Stromal cell of bone marrow (primary cell): ENCODE measurements at places on chromosomes 1 and 21.

DNA sequence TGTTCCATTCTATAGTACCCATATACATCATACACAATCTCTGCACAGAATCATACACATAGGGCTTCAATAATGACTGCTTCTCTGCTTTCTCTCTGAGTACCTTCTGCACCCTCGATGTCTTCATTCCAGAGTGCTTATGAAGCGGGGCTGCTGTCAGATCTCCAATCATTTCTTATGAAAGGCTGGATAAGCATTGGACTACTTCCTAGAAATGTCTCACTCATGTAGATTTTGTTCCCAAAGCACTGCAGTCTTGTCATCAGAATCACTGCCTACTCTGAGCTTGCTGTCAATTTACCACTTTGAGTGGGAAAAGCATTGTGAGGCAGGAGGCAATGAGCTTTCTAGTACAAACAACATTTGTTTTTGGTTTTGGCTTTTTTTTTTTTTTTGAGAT lies 179.0 kb downstream of the SLC35F3 start:
- no peak for DNase-seq

- no peak for DNase-seq
Measured at GRCh38 chr1:84756001-84756400, 65.7 kb upstream of the SSX2IP start.

GRCh38 chr21:38968887-38969543 lies 163.3 kb downstream of the ETS2 start:
- no peak for DNase-seq

DNA sequence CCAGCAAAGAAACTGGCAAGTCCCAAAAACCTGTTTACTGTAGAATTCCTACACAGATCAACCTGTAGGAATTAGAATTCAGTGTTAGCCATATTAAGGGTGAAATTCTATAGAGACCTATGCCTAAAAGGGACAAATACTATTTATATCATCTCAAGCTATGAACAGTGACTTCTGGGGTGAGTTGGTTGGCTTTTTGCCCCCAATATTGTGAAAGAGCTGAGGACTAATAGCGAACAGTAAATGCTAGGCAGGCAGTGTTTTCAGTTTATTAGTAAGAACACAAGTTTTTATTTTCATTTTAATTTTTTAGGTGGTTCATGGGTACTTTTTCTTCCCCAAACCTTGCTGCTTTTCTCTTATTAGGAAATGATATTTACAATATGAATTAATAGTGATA lies 15.3 kb downstream of the SLC16A4 start:
- DNase-seq, result no peak

GRCh38 chr1:29388884-29389283 lies 152.6 kb downstream of the PTPRU start:
- DNase-seq, result no peak

GRCh38 chr1:89896105-89896942 lies 75.5 kb downstream of the LRRC8D start:
- DNase-seq, result no peak

- no peak for DNase-seq
Measured at GRCh38 chr1:204331275-204331674, 28.5 kb downstream of the PLEKHA6 start.

GRCh38 chr1:155454096-155454495 lies 108.5 kb downstream of the ASH1L start:
- DNase-seq, result no peak

- no peak for DNase-seq
Measured at GRCh38 chr1:96365076-96365475, 356.5 kb upstream of the PTBP2 start.

GRCh38 chr1:84143796-84144565 lies at the start of gene PRKACB:
PRKACB (plus strand) TSS chr1:84144271; CDS start chr1:84144362, 91 bp downstream.
- DNase-seq, result no peak

DNA sequence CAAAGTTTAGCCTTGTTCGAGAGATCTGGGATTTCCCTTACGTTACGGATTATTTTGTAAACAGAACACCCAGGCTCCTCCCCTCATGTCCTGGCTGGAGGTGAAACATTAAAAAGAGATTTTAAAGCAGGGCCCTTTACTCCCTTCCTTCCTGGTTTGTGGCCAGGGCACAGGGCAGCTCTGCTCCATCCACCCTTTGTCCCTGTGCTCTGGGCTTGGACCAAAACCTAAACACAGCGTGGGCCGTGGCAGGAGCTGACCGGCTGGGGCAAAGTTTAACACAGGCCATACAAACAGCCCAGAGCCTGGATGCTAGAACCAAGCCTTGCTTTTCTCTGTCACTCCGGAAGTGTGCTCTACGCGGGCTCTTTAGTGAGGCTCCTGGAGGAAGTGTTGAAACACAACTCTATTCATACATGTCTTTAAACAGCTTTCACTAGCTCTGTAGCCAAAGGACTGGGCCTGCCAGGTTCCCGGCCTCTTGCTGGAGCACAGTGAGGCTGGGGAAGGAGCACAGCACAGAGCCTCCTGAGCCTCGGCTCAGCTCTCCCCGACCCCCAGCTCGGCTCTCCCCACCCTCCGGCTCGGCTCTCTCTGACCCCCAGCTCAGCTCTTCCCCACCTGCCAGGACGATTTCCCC lies 84.7 kb downstream of the PDE9A start:
- no peak for DNase-seq

DNA sequence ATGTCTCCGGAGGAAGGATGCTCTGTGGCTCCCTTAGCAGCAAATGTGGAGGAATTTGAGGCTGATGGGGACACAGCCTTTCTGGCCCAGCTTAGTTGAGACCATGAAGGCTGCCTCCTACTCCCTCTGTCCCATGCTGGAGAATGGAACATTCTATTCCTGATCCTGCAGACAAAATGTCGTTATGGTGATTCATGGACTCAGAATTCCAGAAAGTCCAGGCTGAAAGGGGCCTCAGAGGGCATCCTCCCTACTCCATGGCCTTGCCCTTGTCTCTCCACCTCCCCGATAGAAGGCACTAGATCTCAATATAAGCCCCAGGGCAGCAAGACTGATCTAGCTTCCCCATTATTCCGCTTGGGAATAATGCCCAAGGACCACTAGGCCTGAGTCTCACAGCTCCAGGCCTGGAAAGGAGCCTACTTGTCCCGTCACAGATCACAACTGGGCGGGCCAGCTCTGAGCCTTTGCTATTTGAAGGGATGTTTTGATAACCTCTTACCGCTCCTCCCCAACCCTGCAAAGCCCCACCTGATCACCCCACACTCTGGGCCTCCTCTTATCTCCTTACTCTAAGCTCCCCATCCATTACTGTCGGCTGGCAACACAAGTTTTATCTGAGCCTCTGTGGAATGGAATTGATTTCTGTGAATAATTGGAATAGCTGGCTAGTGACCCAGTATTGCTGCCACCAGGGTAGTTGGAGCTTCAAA lies 52.8 kb upstream of the TRABD2B start:
- DNase-seq, result no peak

GRCh38 chr1:11707621-11708276 lies 16.2 kb downstream of the DRAXIN start:
- no peak for DNase-seq

DNA sequence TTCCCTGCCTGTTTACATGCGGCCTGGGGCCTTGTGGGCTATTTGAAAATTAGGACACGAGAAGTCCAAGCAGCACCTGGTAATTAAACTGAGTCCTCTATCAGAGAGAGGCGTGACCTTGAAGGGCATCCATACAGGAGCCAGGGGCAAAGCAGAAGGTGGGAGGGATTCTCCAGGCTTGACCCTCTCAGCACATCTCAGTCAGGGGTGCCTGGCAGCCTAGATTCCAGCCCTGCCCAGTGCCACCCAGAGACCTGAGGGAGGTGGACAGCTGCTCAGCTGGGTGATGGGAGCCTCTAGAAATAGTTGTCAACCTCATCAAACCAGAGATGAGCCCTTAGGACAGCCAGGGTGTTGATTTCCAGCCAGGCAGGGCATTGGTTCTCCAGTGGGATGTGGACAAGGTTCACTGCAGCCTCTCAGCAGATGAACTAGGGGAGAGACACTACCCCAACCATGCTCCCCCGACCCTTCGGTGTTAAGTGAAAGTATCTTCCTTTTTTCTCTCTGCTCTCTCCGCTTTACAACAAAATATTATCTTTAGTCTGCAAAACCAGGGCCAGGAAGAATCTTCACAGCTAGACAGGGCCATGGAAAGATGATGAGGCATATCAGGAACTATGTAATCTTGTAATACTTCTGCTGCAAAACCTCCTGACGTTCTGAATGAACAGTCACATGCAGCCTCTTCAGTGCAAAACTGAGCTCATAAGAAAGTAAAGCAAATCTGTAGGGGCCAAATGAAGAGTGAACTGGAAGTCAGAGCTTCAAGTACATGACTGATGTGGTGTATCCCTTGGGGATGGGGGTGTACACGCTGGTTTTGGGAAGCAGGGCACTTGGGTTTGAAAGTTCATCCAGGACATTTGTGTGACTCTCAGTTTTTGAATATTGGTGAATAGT lies 35.9 kb upstream of the ATP5PO start:
- DNase-seq, result peak; percentile 69

GRCh38 chr1:201290551-201290950 lies 7.2 kb downstream of the PKP1 start:
- no peak for DNase-seq

DNA sequence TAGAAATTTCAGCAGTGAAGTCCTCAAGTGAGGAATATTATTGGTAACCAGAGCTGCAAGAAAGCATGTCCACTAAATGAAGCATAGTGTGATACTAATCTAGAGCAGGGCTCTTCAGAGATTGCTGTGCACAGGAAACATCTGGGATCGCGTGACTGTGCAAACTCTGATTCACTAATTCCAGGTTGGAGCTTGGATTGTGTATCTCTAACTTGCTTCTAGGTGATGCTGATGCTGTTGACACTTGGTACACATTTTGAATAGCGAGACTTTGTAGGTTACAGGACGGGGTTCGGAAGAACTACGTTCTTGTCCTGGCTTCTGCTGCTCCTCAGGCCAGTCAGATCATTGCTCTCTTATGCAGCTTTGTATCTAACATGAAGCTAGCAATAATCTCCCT lies 66.5 kb downstream of the PRRX1 start:
- no peak for DNase-seq

GRCh38 chr1:227242811-227243682 lies 75.2 kb downstream of the CDC42BPA start:
- no peak for DNase-seq

DNA sequence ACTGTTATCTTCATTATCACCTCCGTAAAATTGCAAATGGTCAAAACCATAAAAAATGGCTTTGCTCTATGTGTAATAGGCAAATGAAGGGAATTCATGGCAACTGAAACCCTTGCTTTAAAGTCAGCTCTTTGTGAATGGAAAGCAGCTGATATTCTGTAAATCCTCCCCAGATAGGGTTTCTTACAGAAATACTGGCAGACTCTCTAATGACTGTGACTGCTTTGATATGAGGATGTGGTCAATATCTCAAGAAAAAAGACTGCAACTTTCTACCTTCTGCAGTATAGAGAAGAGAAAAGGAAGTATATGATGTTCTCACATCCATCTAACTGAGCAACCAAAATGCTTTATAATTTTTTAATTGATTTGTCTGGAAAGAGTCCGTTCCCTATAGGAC lies 193.1 kb downstream of the ST6GALNAC3 start:
- DNase-seq, result no peak

DNA sequence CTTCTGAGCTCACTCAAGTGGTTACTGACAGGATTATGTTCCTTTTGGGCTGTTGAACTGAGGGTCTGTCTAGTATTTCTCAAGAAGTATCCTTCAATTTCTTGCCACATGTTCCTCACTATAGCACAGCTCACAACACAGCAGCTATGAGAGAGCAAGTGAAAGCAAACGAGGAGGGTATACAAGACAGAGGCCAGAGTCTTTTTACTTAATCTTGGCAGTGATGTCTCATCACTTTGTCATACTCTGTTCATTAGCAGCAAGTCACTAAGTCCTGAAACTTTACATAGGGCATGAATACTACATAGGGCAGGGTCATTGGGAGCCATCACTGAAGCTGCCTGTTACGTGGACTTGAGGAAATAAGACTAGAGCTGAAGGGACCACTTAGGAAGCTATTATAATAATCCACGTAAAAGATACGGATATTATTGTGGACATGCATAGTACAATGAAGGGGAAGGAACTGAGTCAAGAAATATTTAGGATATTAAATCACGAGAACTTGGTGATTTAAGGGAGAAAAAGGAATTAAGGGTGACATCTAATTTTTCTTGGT lies 63.7 kb downstream of the SLC30A7 start:
- DNase-seq, result no peak

DNA sequence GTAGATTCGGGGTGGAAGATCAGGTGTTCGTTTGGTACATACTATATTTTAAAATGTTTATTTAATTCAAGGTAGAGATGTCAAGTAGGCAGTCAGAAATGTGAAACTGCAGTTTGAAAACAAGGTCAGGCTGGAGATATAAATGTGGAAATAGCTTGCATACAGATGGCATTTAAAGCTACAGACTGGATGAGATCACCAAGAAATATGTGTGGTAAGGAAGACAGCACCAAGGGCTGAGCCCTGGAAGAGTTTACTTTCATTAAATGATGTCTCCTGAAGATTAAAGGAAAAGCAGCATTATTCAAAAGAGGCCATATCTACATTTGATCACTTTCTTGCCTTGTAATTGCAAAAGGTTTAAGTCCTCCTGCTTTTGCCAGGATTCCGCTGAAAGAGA lies 271.3 kb downstream of the PTBP2 start:
- DNase-seq, result no peak

DNA sequence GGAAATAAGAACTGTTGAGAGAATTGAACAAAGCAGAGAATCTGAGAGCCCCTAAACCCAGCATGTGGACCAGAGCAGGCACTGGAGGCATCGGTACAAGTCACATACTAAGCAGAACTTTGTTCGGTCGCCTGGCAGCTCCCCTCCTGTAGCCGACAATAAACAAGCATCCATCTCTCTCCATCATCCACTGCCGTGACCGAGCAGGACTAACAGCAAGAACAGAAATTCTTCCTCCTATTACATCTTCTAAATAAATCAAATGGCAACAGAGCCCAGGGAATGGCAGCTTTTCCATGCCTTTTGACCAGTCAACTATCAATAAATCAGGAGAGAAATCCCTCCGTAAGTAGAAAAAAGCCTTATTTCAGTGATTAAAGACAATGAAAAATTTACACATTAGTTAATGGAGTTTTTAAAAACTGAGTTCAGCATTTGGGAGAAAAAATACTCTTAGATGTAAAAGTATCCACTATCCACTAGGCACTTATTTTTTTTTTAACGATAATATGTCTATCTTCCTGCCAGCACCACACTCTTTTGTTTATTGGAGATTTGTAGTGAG lies 36.5 kb downstream of the PTPN14 start:
- DNase-seq, result no peak

DNA sequence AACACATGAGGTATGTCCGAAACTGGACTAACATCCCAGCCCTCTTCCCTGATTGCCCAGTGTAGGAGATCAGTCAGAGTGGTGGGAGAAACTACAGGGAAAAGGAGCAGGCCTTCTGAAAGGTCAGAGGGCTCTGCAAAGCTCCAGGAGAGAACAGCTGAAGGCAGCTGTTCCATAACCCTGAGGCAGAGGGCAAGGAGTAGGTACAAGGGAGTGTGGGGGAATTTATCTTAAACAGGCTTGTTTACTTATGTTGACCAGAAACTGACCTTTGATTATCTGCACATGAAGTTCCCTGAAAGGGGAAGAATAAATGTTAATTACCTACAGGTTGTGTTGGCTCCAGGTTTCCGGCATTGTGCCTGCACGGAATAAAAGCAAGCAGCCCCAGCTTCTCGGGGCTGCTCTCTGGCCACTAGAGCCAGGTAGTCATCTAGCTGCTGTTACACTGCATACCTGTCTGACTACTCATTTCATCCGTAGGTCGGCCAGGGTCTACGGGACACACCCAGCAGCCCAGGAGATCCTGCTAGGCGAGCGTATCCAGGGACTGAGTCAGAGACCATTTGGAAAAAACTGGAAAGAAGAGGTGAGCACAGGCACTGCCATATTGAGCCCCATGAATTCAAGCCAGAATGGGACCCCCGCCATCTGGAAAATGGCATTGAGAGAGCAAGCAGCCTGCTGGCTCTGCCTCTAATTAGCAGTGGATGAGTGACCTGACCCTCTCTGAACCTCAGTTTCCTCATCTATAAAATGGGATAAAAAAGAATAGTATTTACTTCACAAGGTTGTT lies 14.9 kb upstream of the PAQR7 start:
- DNase-seq, result no peak
